ENCODE measurements at places on chromosomes 12 and 14.
A peak's percentile ranks its signal among the peaks of the same experiment; 100 is the strongest.

GRCh38 chr12:77697126-77697525, 133.6 kb upstream of the NAV3 start:
- DNase-seq: no peak

DNA sequence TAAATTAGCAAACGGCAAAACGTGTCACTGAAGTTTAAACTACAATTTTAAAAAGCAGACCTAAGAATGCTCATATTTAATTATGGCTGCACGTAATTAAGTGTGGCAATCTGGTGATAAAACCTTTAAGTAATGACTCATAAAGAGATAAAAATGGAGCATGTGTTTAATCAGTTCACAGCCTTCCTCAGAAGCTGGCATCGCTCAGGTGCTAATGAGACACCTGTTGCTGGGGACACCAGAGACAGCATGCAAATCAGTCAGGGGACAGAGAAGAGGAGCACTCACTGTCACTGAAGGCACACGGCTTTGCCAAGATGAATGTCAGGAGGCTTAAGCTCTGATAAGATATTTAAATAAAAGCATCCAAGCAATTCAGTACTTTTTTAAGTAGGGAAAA, 840.3 kb downstream of the GALC start:
- no peak for DNase-seq

- no peak for DNase-seq
Measured at GRCh38 chr12:116026768-116027550, 250.5 kb downstream of the MED13L start.

- no peak for DNase-seq
Measured at GRCh38 chr12:120261951-120262851, 3.3 kb downstream of the PXN start.

DNA sequence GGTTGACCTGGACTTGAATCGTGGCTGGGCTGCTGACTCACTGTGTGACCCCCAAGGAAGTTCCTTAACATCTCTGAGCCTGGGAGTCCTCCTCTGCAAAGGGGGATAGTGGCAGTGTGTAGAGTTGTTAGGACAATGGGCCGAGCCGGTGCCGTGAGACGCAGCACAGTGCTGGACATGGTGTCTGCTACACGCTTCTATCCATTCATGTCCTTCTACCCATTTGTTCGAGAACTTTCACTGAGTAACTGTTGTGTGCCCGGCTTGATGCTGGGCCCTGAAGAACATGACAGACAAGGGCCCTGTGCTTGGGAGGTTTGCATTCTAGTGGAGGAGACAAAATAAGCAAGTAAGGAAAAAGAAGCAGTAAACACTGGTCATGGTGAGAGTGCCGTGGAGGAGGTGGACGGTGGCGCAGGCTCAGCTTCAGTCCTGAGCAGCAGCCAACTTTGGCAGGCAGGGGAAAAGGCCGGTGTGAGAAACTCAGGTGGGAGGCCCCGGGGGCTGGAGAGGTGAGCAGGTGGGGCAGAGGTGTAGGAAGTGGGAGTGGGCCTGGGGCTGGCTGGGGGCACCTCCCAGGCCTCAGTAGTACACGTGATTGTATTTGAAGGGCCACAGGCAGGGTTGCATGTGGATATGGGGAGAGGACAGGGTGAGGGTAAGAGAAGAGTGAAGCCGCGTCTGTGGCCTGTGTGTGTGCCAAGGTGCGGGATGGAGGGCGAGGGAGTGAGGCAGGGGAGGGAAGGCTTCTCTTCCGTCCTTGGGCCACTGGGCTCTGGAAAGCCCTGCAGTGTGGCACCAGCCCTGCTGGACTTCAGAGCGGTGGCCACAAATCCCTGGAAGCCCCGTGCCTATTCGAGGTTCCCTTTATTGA, 13.8 kb downstream of the VASH1 start:
- no peak for DNase-seq

DNA sequence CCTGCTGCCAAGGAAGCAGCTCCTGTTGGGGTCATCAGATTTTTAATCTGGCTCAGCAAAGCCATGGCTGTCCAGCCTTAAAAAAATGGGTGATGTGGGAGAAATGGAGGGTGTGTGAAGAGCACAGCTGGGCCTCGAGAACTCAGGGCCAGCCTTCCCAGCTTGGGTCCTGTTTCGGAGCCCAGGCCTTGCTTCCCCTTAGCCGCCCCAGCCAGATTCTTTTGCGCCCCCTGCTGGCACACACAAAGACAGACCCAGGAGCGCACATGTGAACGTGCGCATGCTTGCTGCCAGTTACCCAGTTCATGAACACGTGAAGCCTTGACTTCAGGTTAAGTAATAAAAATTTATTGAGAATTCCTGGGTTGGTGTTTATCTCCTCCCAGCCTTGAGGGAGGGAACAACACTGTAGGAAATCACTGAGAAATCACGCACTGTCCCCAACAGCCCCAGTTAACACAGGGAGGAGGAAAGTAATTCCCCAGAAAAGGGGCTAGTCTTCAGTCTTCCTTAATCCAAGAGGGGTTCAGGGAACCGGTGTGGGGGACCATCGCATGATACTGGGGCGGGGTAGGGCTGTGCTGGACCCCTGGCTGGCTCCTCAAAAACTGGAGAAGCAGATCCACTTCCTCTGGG, 5.3 kb downstream of the PHB2 start:
- DNase-seq: peak; percentile 88

- DNase-seq: no peak
Measured at GRCh38 chr12:53507603-53507885, 260 bp upstream of the NPFF start.

DNA sequence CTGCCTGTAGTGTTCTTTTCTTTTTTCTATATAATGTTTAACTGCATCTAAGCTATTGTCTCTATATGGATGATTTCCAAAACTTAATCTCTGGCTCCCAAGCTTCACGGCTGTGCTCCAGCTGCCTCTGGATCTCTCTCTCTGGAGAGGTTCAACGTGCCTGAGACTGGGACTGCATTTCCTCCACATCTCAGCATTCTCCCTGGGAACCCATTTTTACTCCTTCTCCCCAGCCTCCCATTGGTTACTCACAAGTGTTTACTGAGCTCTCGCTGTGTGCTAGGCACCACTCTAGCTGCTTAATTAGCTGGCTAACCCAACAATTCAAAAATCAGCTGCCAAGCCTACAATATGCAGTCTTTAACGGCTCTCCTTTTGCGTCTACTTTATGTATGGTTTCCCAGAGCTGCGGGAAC, 34.7 kb downstream of the FBXL14 start:
- DNase-seq: no peak

DNA sequence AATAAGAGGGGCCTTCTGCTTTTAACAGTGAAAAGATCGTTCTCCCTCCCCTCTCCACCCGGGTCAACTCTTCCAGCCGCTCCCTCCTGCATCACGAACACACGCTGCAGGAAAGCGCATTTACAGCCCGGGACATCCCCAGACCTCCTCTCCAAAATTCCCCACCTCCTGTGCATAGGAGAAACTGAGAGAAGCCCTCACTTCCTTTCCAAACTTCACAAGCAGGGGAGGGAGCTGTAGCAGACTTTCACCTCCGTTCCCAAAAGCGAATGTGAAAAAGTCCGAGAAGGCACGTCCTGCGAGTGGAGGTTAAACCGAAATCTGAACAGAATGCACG, 513 bp downstream of the BCAT1 start:
- peak; percentile 80 for DNase-seq

GRCh38 chr12:108438667-108439066, 76.4 kb upstream of the FICD start:
- no peak for DNase-seq

DNA sequence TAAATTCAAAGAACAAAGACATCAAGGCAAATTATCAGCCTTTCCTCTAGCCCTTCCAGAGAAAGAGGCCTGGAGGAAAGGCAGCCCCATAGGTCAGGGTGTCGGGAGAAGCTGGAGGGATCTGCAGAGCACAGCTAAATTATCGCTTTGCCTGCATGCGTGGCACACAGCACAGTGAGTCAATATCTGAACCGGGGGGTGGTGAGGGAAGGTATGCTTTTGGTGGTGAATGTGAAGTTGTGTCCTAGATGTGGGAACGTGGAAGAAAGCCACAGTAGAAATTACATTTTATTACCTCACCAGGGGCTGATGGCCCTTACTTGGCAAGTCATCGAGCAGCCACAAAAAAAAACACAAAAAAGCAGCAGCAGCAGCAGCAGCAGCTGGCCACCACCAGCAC, 243.2 kb downstream of the EGLN3 start:
- DNase-seq: no peak

DNA sequence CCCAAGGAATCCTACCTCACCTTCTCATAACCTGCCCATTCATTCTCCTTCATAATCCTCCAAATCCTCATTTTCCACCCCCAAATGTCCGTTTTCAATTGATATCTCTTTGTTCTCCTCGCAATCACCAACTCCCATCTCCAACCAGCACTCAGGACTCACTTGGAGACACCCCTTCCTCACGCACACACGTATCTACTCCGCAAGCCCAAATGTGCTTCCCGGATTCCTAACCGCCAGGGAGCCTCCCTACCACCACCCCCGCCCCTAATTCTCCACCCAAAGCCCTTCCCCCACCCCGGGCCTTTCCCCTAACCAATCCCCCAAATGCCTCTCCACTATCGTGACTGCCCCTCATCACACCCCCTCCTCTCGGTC, 304 bp downstream of the KCTD10 start:
- DNase-seq: no peak

DNA sequence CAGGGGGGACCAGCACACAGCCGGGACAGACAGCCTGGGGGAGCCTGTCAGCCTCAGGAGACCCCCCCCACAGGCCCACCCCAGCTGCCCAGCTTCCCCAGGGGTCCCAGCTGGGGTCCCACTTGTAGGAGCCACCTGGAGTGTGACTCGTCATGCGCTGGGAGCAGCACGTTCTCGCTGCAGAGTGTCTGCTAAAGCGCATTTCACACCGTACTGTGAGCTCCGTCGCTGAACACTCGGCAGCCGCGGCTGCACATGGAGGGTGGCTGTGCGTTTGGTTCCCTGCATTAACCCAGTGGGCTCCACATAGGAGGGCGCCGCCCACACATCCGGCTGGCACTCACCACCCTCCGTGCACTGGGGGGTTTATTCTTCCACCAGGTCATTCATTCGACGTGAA, 56.7 kb downstream of the FBRSL1 start:
- no peak for DNase-seq

- peak; percentile 88 for DNase-seq
Measured at GRCh38 chr12:115455268-115455681, 771.3 kb upstream of the TBX3 start.

DNA sequence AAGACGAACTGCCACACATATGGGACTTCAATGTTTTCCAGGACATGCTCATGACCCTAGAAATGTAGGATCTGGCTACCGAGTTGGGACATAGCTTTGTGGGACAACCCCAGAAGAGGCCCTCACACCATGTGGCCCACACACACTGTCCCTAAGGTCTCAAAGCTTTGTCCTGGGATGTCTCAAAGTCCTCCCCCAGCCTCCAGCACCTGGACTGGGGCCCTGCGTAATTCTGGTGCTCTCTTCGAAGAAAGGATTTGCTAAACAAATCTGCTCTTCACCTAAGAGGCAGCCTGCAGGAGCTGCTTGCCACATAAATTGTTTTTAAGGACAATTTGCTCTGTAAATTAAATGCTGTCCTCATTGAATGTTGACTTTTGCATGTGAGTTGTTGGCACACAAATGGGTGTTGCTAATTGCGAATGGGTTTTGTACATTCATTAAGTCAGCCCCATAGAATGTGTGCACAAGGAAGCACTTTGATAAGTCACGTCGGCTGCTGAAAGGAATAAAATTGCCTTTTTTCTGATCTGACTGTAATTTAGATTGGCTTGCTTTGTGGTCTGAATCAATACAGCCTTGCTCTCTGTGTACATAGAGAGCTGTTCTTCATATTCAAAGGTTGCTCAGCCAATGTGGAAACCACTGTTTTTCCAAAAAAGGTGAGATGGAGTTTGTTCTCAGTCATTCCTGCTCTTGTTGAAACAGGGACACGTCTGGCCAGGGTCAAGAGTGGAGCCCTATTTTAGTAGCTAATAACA, 161.6 kb upstream of the PWP1 start:
- DNase-seq: no peak
